DMS 273 treated with DMSO at 0.1 percent for 48 hours (cell line): ENCODE measurements at places on chromosomes 16 and 17.

- no peak for DNase-seq
These were observed 12.5 kb downstream of the TRPV3 start for GRCh38 chr17:3545151-3545550.

DNA sequence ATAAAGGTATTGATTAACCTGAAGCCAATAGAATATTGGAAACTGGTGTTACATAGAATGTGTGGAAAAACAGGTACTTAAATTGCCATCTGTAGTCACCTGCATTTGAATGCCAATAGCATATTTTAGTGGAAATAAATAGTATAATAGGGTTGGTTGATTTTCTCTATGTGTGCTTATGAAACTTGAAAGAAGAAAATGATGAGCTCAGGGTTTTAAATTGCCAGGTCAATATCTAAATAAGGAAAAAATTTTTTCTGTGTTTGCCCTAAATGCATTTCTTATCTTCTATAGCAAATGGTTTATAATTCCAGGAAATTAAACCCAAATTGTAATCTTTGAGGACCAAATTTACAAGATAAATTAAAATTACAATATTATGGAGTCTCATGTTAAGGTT is 626.6 kb downstream of the CDH8 start:
- DNase-seq = no peak

DNA sequence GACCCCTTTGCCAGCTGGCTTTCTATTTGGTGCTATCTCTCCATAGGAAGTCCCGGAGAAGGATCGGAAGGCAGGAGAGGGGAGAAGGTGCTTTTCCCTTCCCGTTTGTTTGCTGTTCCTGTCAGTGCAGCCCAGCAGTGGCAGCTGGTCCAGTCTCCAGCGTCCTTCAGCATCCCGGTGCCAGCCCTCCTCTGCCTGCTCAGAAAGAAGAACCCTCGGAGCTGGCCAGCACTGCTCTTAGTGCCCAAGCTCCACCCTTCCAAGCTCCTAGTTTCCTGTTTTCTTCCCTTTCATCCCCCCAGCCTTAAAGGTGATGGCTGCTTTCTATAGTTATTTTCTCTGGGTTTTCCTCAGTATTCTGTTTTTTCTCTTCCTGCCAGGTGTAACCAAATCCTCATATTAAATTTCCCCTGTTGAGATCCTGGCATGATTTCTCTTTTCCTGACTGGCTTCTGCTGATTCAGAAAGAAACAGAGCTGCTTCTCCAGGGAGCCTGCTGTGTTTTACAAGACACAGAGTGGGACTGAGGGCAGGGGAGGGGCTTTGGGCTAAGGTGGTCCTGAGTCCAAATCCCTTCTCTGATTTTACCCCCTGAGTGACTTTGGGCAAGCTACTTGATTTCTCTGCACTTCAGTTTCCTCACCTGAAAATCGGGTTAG is 186.8 kb downstream of the COPRS start:
- no peak for DNase-seq

GRCh38 chr16:16928532-16929109 is 542.1 kb downstream of the XYLT1 start:
- DNase-seq = no peak

GRCh38 chr17:51703361-51704341 is 443.3 kb downstream of the UTP18 start:
- DNase-seq = no peak

DNA sequence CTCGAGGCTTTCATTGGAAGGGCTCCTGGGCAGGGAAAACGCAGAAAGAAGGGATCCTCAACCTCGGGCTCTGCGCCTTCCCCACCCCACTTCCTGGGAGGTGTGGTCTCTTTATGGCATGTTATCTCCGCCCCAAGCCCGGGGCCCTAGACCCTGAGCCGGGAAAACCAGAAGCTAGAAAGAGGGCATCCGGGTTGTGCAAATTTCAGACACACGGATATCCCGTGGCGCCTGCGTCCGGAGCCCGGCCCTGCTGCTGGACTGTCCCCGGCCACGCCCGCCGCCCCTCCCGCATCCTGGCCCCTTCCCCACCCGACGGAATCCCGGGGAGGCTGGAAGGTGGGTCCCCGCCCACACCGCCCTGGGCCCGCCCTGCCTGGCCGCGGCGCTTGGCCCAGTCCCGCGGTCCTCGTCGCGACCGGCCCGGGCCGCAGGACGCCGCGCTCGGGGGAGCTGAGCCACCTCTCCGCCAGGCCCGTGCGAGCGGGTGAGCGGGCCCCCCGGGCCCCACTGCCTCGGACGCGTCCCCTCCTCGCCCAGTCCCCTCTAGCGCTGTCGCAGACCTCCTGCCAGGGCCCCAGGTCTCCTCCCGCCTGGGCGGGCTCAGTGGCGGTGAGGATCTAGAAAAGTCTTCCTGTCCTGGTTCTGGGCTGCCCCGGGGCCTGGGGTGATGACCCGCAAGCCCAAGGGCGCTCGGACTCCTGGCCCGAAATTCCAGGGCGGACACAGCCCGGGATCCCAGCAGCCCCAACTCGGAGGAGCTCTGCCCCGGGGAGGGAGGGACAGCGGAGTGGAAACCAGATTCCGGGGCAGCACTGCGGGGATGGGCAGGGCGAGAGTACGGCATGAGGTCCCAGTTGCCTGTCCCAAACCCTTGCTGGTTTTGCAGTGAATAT is at the start of gene SLC16A5:
TSS of gene SLC16A5 (plus strand) at position 397 of the 896 bp plus-strand sequence. CDS start 5,683 bp downstream, outside the sequence.
- no peak for DNase-seq

GRCh38 chr17:33090806-33091205 is 99.2 kb downstream of the SPACA3 start:
- no peak for DNase-seq

GRCh38 chr16:57475711-57476339 is 10.5 kb downstream of the DOK4 start:
- peak; percentile 12 for DNase-seq

DNA sequence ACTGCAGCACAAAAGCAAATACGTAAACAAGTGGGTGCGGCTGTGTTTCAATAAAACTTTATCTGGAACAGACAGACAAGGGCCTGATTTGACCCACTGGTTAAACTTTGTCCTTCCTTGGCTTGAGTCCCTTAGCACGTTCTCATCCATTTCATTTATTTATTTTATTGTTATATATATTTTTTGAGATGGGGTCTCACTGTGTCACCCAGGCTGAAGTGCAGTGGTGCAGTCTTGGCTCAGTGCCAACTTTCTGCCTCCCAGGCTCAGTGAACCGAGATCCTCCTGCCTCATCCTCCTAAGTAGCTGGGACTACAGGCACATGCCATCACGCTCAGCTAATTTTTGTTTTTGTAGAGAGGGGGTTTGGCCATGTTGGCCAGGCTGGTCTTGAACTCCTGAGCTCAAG is 64.3 kb downstream of the MYH11 start:
- DNase-seq = no peak
